ENCODE measurements at places on chromosomes 2 and 18.
A peak's percentile ranks its signal among the peaks of the same experiment; 100 is the strongest.

DNA sequence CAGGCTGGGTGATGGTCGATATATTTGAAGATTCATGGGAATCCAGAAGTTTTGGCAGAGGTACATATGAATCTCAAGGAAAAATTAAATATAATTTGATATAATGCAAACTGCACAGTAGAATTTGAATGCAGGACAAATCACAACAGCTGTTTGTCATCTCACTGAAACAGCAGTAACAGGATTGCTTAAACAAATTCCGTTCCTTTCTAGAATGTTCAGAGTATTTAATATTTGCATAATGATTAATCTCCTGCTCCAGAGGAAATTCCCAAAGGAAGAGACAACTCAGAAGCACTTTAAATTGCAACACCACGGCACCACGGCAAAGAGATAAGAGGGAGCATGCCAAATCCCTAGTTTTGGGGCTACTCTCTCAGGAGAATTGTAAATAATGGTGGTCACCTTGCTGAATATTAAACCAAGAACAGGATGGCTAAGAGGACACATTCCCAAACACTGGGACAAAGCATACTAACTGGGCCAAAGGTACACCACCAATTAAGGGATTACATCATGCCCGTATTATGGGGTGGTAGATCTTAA, 67.8 kb upstream of the MAP4K3 start:
- no peak for DNase-seq

GRCh38 chr2:72579591-72580180, 246.1 kb downstream of the EXOC6B start:
- DNase-seq, result no peak

DNA sequence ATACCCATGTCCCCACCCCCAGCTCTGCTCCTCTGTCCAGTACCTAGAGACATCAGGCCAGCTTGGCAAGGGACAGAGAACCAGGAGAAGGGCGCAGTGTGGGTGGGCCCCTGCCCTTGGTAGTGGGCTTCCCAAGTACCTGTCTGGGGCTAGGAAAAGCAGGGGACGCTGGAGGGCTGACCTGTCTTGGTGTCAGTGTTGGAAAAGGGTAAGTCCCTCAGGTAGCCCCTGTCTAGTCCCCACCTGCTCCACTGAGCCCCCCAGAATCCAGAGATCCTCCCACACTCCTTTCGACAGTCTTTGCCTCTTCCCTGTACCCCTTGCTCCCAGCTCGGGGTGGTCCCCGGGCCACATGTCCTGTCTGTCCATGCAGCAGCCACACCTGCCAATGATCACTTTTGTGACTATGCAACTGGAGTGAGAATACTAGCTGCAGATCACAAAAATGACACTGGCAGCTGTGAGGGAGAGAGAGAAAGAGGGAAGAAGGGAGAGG, 14.6 kb downstream of the DNAJB2 start:
- no peak for DNase-seq

GRCh38 chr2:233184669-233185068, 66.8 kb upstream of the ATG16L1 start:
- DNase-seq, result no peak

DNA sequence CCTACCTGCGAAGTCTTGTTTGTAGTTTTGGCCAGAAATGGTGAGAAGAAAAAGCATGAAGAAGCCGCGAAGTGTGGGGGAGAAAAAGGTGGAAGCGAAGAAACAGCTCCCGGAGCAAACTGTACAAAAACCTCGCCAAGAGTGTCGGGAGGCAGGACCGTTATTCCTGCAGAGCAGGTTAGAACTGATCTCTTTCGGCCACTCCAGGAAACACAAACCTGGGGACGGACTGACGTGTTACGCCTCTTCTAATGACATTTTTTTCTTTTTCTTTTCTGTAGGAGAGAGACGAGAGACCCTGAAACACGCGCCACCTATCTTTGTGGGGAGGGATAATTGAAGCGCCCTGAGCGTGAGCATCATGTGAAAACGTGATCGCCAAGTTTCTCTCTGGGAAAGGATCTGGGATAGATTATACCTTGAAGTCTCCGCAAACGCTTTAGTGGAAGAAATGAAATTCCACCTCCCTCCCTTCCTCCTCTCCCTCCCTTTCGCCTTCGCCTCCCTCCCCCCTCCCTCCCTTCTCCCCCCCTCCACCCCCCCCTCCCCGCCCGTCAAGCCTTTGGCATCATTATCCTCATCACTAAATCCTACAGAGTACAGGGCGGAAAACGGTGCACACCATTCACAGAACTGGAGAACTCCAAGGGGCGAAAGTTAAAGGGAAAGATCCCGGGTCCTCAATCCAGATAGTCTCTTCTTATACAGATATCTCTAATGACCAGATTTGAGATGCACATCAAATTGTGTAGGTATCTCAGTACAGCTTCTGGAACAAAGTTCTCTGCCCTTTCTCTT, at the start of gene ZEB2:
Gene ZEB2 (minus strand): TSS at position 186 of the 798 bp plus-strand sequence. CDS start 2,769 bp downstream, outside the sequence.
- DNase-seq, result peak; percentile 37

- no peak for DNase-seq
Observed at GRCh38 chr2:202335791-202336467, 40.2 kb upstream of the BMPR2 start.

DNA sequence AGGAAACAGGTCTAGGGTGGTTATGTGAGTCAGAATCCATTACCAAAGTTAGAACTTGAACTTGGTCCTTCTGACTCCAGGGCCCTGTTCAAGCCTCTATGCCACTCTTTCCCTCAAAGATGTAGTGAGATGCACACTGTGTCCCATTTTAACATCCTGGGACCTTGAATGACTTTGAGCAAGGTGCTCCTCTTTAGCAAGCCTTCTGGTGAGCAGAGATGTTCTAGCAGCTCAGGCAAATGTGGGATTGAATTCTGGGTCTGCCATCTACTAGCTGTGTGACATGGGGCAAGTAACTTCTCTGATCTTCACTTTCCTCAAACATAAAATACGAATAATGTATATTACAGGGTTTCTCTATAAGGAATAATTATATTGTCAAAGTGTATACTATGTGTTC, 294.0 kb upstream of the CXCR4 start:
- DNase-seq, result no peak

GRCh38 chr2:143486976-143487375, 357.8 kb downstream of the ARHGAP15 start:
- no peak for DNase-seq

DNA sequence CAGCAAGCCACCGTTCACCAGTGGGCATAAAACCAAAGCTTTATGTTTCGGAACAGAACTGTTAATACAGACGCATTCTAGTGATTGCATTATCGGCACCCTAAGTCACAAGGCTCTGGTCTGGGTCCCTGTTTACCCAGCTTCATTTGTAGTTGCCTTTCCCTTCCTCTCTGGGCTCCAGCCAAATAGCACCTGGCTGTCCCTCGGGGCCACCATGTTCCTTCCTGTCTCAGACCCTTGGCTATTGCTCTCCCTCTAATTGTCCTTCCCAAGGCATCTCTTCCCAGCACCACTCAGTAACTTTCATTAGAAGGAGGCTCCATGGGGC, 75.3 kb downstream of the SDC1 start:
- DNase-seq, result no peak

DNA sequence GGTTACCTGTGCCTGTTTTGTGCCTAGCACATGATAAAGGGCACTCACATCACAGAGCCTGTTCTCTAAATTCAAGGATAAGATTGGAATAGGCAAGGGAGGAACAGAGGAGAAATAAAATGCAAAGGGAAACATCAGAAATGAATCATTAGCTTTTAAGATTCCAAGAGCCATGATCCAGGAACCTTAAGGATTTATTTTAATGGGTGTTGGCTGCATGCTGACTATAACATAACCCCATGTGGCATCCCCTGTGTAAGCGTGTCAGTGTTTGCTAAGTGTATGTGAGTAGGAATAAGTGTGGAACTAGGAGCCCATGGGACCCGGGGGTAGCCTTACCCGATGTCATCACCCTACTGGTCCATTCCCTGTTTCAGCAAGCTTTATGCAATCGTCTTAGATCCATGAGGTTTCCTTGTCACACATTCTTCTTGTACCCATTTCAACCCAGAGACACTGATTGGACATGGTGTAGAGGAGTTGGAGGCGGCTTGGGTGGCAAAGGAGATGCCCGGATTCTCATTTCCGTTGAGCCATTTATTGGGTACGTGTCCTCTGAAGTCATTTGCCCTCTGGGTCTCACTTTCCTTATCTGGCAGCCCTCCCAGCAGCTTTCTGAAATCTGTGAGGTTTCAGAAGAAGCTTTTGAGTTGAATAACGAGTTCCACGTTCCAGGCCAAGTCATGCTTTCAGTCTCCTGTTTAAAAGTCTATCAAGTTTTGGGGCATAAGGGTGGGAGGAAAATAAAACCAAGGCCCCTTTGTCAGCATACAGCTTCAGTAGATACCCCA, 117.0 kb downstream of the MGAT5 start:
- no peak for DNase-seq

- no peak for DNase-seq
Observed at GRCh38 chr2:189091253-189091652, 88.3 kb downstream of the COL5A2 start.

- peak; percentile 51 for DNase-seq
Observed at GRCh38 chr2:232502911-232503808, 15.5 kb upstream of the ECEL1 start.

DNA sequence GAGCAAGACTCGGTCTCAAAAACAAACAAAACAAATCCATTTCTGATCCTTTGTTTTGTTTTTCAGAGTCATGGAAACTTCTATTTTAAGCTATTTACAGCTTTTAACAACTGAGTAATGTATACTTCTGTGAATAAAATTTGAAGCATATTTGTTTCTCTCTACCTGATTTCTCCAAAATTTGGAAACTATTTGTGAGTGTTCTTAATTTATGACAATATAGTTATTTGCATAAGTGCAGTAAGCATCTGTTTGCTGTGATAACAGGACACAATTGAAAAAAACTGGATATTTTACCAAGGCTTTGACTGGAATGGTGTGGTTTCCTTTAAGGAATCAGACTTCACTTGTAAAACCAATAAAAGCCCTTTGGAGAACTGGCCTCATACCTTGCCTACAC, 53.3 kb upstream of the GULP1 start:
- no peak for DNase-seq

DNA sequence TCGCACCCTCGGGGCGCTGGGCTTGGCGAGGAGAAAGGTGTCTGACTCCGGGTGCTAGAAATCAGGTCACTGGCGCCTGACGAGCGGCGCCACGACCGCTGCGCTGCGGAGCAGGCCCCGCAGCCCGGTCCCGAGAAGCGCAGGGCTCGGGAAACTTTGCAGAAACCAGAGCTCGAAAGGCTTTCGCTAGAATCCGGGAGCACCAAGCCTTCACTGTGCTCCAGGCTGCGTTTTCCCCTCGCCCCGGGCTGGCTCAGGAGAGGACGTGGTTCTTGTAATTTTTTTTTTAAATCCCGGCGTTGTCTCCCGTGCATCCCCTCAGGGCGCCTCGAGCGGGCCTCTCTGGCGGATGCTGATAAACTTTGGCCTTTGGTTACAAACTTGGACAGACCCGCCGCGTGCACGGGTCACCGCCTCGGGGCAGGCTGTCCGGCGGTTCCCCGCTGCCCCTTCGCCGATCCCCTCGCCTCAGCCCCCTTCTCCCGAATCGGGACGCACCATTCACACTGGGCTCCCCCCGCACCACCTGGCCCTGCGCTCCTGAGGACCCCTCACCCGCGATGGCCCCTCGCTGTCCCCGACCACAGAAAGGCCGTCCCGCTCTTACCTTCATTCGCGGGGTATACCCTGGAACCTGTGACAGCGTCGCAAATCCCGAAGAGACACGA, 419 bp downstream of the EPHA4 start:
- no peak for DNase-seq

- DNase-seq, result no peak
Observed at GRCh38 chr2:53103679-53104078, 663.9 kb upstream of the CHAC2 start.

DNA sequence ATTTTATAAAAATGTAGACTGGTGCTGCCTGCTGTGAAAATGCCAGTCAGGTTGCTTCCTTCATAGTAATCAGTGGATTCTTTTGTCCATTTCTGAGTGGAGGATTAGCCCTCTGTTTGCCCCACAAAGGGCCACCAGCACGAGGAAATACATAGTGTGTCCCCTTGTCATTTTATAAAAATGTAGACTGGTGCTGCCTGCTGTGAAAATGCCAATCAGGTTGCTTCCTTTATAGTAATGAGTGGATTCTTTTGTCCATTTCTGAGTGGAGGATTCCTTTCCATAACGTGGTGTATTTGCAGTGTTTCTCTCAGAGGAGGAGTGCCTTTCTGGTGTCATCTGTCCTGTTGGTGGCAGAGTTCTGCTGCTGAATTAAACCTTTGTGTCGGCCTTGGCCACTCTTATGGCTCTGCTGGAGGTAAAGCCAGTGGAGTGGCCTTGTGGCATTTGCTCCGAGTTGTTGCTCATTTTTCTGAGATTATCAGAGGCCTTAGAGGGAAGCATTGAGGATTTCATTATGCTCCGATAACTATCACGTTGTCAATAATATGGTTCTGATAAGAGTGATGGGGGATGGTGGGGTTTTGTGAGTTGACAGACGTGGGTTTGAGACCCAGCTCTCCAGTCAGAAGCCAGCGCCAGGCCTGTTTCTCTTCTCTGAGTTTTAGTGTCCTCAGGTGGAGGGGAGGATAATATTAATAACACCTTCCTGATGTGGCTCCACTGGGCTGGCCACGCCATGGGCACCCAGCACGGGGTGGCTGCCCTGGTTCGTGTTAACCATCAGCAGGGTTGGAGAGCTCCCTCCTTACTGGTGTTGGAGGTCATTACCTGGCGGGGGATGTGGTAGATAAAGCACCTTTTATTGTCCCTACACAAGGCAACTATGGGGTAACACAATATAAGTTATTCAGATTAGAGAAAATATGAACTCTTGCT, 96.6 kb downstream of the NEDD4L start:
- DNase-seq, result no peak

DNA sequence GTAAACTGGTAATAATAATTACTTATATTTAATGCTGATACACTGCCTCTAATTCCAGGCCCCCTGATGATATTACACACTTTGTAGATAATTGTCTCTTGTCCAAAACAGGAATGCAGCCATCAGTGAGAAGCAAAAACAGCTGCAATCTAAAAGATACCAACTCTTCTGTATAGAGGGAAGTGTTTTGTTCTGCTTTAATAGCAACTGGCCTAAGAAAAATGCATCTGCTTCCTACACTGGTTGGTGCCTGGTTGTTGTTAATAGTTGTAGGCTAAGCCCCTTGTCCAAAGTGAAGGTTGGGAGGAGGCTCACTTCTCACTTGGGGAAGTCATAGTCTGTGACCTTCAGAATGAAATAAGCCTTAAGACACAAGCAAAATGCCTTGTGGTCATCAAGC, 332.0 kb downstream of the ZNF521 start:
- DNase-seq, result no peak

- no peak for DNase-seq
Observed at GRCh38 chr2:3620834-3621233, 25.9 kb downstream of the COLEC11 start.

- no peak for DNase-seq
Observed at GRCh38 chr2:238108423-238109183, 8.5 kb downstream of the ESPNL start.

- no peak for DNase-seq
Observed at GRCh38 chr2:206408323-206409320, 34.7 kb upstream of the ADAM23 start.

DNA sequence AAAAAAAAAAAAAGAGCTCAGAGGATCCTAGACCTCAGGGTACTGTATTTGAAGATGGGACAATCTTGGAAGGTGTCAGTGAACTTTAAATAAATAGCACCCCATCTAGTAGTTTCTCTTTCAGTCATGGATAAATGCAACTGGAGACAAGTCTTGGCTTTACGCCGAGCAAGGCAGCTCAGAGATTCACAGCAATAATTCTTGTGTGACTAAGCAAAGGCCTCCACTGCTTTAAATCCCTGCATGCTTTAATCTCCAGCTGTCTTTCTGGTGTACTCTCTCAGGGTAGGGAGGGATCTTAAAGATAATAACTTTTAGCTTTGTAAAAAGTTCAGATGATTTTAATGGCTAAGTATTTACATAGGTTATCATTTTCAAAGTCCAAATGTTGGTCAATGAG, 36.3 kb downstream of the NRXN1 start:
- no peak for DNase-seq

- no peak for DNase-seq
Observed at GRCh38 chr18:79585395-79586370, 93.9 kb upstream of the CTDP1 start.
